NCI-H510A (cell line): ENCODE measurements at places on chromosomes 13 and 19.

DNA sequence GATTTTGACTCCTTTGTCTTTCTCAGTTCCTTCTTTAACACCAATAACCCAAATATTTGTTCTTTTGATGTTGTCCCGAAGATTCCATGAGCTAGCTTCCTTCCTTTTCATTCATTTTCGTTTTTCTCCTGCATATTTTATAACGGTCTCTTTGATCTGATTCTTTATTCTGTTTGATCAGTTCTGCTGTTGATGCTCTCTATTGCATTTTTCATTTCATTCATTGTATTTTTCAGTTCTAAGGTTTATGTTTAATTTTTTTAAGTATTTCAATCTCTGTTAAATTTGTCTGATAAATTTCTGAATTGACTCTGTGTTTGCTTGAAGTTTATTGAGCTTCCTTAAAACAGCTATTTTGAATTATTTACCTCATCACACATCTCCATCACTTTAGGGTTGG lies 68.4 kb upstream of the LRCH1 start:
- DNase-seq: no peak

GRCh38 chr19:19434483-19435045 lies 29.1 kb downstream of the GATAD2A start:
- no peak for DNase-seq

GRCh38 chr13:40920826-40921225 lies 98.3 kb downstream of the ELF1 start:
- DNase-seq: no peak

DNA sequence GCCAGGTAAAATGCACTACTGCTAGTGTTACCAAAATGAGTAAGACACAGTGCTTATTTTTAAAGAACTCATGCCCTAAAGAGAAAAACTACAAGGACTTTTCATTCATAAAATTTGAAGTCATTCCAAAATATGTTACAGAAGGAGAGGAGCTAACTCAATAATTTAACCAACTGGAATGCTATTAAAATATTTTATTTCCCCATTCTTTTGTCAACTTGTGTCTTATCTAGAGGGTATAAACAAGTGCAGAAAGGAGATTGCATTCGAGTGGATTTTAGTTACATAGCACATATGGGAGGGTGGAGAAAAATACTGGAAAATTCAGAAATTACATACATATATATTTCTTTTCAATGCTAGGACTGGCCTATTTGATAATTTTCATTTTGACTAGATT lies 131.0 kb upstream of the IRS2 start:
- no peak for DNase-seq

DNA sequence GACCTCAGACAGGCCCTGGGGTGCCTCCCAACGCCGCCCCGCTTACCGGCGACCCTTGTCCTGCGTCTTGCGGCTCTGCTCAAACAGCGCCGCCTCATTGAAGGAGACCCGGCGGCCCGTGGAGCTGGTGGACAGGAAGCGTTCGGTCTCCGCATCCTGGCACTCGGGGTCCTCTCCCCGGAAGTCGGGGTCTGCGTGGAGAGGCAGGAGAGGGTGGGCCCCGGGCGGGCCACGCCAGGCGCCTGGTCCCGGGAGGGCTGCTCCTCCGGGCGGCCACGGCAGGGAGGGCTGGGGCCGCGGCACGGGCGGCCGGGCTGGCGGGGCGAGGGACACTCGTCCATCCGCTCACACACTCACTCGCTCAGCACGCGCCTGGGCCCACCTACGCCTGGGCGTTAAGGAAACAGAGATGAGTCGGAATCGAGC lies 2.8 kb downstream of the CBARP start:
- no peak for DNase-seq

GRCh38 chr19:46737298-46737654 lies 8.6 kb upstream of the FKRP start:
- DNase-seq: no peak

DNA sequence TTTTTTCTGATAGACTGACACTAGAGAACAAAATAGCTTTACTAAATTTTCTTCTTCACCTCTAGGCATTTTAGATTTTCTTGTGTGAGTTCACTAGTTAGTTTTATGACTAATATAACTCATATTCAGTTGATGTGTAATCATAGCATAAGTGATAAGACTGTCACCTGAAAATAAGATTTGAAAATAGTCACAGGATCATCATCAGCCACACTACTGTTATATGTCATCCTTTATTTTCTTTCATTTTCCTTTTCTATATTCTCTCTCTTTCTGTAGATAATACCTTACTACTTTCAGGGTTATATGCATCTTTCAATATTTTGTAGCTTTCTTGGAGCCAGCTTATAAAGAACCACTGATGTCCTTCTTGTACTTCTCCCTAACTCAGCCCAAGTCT lies 292.6 kb downstream of the TDRD3 start:
- DNase-seq: no peak

GRCh38 chr13:32530841-32531253 lies 7.7 kb downstream of the N4BP2L2 start:
- DNase-seq: no peak
